ENCODE measurements at places on chromosomes 5 and 9. TPM values are rescaled to one million over a fixed set of nuclear protein-coding genes. Genes with fewer than 3 reads are reported as not detected.

The ACOT12 gene
- total RNA-seq: 0.98 TPM

The PCDHB16 gene
- 6.4 TPM for total RNA-seq

The PCDHGA7 gene
- 8.1 TPM for total RNA-seq

The FSD1L gene
- total RNA-seq: 112 TPM

The MED22 gene
- 20.2 TPM for total RNA-seq

The FOXD4L5 gene
- total RNA-seq: not detected

The NMUR2 gene
- total RNA-seq: not detected

The TPM2 gene
- total RNA-seq: 12.0 TPM

The BAAT gene
- under 0.01 TPM for total RNA-seq

The CARD6 gene
- total RNA-seq: 0.74 TPM

The SPDL1 gene
- 17.2 TPM for total RNA-seq

The ASPN gene
- total RNA-seq: 5.9 TPM

The FAM81B gene
- total RNA-seq: 0.25 TPM

The TRPM6 gene
- 0.74 TPM for total RNA-seq

The ARL14EPL gene
- not detected for total RNA-seq

The GADD45G gene
- total RNA-seq: 5.9 TPM

The OSMR gene
- total RNA-seq: 2.2 TPM

The GDNF gene
- total RNA-seq: under 0.01 TPM

The ENG gene
- 4.2 TPM for total RNA-seq

The PDCD1LG2 gene
- 0.25 TPM for total RNA-seq

The INSL4 gene
- total RNA-seq: not detected

The PTCD2 gene
- total RNA-seq: 6.6 TPM

The ABL1 gene
- total RNA-seq: 30.5 TPM

The PTAR1 gene
- 42.0 TPM for total RNA-seq

The TNPO1 gene
- 160 TPM for total RNA-seq

The MOB3B gene
- total RNA-seq: 7.6 TPM

The NPM1 gene
- total RNA-seq: 261 TPM

The PCDHGB3 gene
- 11.1 TPM for total RNA-seq

The LHX3 gene
- under 0.01 TPM for total RNA-seq
